ENCODE measurements at places on chromosomes 5 and 9.

GRCh38 chr5:160260881-160261815 is 31.8 kb downstream of the FABP6 start:
- no peak for DNase-seq

DNA sequence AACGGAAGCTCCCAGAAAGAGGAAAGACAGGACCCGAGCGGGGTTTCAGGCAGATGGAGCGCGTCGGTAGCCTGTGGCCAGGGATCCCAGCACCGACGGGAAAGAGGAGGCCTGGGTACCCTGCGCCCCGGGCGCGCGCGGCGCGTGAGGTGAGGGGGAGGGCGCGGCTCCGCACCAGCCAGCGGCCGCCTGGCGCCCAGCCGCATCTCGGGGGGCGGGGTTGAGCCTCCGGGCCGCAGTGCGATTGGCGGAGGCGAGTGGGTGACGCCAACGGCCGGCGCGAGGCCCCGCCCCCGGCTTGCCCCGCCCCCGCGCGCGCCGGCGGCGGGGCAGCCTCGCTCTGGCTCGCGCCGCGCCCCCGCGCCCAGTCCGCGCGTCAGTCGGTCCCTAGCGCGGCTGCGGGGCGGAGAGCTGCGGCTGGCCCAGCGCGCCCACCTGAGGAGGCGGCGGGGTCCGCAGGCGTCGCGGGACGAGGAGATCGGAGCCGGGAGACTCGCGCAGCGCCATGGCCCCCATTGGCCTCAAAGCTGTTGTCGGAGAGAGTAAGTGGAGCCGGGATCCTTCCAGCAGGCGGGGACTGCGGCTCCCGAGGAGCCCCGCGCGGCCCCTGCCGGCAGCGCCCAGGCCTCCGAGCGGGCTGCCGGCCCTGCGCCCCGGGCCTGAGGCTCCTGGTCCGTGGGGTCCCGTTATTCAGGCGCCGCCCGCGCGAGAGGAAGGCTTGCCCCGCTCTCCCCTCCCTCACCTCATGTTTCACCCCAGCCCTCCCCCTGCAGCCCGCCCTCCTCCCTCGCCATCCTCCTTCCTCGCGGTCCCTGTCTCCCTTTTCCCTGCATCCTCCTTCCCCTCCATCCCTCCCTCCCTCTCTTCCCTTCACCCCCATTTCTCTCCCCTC is at the start of gene STXBP1:
TSS of gene STXBP1 (plus strand) at position 379 of the 892 bp plus-strand sequence. CDS start at position 506, 127 bp downstream.
- DNase-seq, result peak; percentile 83

- DNase-seq, result no peak
Observed at GRCh38 chr5:93279296-93279963, 301.6 kb downstream of the NR2F1-AS1 start.

DNA sequence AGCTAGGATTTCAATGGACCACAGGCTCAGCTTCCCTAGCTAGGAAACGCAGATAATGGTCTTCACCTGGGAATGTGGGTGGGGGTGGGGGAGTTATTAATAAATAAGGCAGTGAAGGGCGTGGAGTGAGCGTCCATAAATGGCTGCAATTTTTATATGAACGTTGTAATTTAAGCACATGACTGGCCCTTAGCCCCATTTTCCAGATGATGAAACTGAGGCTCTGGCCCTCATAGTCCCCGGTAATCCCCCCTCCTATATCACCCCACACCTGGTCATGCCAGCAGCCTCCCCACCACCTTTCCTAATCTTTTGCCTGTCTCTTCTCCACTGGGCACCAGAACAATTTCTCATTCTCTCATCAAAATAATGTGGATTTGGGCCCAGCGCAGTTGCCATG is 61.9 kb upstream of the LMX1B start:
- DNase-seq, result no peak

- DNase-seq, result no peak
Observed at GRCh38 chr9:1202512-1203280, 152.5 kb downstream of the DMRT2 start.

All from activated CD4-positive, alpha-beta T cell treated with anti-CD3 and anti-CD28 coated beads, Interleukin-2, amount 50 U/mL, for 1 hour (primary cell).